Gastrocnemius medialis (tissue), 4 donors: ENCODE measurements at places on chromosomes 16 and 17.

DNA sequence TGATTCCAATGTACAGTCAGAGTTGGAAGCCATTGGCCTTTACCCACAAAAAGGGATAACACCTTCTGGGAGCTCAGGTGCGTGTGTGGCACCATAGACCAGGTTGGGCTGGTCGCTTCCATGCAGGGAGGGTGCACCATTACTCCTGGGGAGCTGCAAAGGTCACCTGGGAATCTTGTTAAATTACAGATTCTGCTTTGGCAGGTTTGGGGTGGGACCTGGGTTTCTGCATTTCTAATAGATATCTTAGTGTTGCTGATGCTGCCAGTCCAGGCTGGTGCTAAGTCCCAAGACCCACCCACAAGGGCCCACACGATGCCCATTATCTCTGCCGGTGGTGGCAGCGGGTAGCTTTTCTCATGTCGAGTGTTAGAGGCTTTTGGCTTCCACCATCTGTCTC, 148.3 kb upstream of the CACNG5 start:
- DNase-seq: no peak

DNA sequence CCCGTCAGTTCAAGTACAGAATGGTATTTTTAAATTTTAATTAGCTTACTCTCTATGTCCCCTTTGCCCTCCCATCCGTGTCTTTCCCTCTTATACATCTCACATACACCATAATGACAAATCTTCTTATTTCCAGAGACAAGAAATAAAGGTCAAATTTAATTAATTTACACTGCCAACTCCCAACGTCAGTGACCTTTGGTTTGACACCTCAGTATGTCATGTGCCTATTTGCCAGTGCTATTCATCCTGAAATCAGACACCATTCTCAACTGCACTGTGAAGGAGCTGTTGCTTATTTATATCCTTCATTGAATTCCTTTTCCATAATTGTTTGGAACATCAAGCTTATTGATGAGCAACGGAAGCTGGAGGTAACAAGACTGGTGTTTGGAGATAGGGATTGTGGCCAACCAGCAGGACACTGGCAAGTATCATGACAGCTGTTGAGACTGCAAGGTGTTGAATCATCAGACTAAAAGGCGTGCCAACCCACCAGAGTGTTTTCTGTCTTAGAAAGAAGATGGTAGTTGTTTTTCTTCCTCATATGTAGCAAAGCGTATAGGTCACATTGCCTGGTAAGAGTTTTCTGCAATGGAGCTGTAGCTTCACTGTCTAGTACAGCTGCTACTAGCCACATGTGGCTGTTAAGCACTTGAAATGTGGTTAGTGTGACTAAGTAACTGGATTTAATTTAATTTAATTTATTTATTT, 12.5 kb downstream of the CALCOCO2 start:
- DNase-seq: peak; percentile 63

DNA sequence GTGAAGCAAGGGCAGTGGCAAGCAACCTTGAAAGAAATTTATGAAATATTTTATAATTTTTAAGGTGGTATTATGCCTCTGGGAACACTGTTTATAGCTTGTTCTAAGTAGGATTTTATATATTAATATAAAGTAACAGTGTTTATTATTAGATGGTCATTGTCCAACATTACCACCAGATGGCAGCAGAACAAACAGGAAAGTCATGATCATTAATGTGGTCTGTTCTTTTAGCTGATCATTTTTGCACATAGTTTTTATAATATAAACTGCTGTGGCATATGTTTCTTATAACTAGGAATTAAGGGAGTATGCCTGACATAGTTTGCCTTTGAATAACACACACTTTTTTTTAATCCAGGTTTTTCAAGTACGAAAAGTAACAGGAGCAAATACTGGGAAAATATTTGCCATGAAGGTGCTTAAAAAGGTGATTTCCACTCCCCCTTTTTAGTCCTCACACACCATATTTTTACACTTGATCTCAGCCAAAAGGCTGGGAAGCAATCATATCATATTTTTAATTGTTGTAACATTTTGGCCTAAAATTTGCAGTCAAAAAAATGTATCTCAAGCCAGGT, 21.4 kb downstream of the RPS6KB1 start:
- no peak for DNase-seq

GRCh38 chr17:13346081-13346533, 255.6 kb downstream of the HS3ST3A1 start:
- DNase-seq: no peak

DNA sequence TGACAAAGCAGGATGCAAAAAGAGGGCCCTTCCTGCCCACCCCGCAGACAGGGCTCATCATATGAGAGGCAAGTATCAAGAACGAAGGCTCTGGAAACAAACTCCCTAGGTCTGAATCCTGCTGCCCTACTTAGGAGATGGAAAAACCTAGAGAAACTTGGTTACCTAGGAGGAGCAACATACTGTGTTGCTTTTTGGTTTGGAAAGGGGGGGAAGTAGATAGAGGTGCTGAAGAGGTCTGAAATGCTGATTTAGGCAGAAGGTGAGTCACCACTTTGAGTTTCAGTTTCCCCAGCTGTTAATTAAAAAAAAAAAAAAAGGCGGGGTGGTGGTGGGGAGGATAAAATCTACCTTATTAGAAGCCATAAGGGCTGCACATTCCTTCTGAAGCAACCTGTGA, 1.5 kb downstream of the N4BP1 start:
- DNase-seq: no peak

GRCh38 chr17:8875436-8875835, 8.0 kb upstream of the PIK3R6 start:
- no peak for DNase-seq

GRCh38 chr16:82509691-82510430, 116.9 kb upstream of the CDH13 start:
- DNase-seq: no peak

GRCh38 chr17:40629842-40630241, 17.8 kb downstream of the SMARCE1 start:
- DNase-seq: no peak
